Stimulated activated CD4-positive, alpha-beta T cell treated with anti-CD3 and anti-CD28 coated beads, Interleukin-4, amount 100 ng/mL, for 24 hours (primary cell): ENCODE measurements at places on chromosomes 7 and 10.
A peak's percentile ranks its signal among the peaks of the same experiment; 100 is the strongest.

DNA sequence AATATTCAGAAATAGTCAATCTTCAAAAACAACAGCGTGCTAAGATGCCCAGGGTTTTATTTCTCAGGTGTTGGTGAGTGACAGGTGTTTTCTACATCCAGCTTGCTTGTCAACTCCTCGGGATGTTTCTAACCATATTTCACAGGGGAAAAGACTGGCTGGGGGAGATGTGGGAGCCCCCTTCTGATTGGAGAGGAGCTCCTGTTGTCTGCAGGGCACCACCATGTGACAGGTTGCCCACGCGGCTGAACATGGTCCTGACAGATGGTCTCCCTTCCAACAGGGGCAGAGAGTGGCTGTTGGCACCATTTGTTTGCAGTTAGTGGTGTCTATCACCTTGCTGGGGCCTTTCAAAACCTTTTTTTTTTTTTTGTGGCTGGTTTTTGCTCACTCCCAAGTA is 16.5 kb upstream of the GPR26 start:
- no peak for DNase-seq

DNA sequence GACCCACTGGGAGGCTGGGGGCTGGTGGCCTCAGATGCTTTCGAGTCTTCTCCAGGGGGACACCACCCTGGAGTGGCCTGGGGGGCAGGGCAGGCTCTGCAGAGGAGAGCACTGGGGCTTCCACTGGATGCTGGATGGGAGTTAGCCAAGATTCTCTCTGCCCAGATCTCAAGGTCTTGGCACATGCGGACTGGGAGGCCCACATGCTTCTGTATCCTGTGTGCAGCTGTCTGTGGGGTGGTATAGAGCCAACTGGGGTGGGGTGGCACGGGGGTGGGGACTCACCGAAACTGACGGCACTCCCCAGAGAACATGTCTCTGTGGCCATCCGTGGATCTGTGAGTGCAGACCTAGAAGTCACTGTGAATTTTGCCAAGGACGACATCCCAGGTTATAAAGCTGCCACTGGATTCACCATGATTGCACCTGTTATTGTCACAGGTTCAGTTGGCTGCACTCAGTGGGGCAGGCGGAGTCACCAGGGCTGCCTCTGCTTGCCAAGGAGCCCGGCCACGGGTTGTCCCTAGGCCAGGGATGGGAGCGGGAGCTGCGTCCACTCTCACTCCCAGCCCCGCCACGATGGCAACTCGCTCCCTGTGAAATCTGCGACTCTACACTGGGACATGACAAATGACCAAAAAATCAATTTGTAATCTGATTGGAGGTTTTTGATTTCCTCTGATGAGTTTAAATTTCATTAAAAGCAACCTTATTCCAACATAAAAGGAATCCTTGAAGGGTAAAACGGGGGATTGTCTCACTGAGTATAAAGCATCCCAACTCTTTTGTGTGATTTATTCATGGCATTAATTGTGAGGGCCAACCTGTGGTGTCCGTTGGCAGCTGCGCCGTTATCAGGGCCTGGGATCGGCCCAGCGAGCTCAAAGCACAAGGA is 131.3 kb downstream of the EBF3 start:
- DNase-seq, result no peak

- DNase-seq, result no peak
Measured at GRCh38 chr10:97656777-97657176, 16.3 kb downstream of the PI4K2A start.

GRCh38 chr10:91976317-91977051 is 52.9 kb downstream of the BTAF1 start:
- DNase-seq, result no peak

DNA sequence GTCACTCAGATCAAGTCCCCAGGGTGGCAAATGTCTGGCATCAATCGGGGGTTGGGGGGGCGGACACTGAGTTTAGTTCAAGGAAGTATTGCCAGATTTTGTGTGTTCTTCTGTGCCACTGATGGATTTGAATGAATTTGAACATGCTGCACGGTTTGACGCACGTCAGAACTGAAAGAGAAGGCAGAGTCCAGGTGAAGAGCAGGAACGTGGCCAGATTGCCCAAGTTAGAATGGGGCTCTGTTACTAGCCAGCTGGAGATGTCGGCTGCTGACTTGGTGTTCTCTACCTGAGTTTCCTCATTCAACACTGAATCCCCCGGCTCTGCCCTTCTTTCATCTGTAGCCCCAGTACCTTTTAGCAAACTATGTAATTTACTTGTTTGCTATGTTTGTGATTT is 180.2 kb downstream of the PRKCQ start:
- no peak for DNase-seq

DNA sequence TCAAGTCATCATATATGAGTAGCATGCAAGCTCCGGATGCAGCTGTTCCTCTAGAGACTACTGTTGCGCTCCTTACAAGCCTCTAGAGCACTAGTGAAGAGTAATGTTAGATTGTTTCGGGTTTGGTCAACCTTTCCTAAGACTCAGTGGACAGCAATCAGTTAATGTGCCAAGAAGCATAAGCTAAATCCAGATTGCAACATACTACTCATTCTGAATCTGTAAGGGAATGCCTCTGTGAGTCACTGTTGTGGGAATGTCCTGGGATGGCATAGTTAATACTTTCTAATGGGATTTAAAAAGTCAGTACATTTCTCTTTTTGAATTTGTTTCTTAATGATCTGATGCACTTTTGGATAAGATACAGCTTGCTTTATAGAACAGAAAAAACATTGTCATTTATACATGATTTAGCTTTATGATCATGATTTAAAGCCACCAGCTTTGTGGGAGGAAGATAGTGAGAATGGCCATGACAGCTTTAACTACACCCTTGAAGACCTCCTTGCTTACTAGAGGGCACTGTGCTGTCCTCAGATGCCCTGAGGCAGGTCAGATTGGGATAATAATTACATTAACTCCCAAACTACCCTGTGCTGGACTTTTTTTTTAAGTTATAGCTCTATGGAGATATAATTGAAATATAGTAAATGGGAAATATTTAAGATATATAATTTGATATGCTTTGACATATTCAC is 138.4 kb downstream of the SDK1 start:
- DNase-seq, result no peak

DNA sequence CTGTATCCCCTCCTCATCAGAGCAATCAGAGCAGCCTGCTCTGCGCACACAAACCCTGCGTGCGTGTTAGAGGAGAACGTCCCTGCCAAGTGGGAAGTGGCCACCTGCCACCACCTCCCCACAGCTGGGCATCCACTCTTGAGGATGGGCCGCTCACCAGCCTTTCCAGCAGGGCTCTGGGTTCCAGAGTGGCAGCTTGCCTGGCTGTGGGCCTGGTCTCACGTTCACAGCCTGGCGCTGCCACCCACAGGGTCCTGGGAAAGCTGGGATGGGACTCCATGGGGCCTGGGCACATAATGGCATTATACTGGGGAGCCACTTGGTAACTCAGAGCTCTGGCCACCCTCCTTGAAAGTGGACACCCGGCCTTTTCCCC is 151.1 kb upstream of the PPP2R2D start:
- DNase-seq, result no peak

DNA sequence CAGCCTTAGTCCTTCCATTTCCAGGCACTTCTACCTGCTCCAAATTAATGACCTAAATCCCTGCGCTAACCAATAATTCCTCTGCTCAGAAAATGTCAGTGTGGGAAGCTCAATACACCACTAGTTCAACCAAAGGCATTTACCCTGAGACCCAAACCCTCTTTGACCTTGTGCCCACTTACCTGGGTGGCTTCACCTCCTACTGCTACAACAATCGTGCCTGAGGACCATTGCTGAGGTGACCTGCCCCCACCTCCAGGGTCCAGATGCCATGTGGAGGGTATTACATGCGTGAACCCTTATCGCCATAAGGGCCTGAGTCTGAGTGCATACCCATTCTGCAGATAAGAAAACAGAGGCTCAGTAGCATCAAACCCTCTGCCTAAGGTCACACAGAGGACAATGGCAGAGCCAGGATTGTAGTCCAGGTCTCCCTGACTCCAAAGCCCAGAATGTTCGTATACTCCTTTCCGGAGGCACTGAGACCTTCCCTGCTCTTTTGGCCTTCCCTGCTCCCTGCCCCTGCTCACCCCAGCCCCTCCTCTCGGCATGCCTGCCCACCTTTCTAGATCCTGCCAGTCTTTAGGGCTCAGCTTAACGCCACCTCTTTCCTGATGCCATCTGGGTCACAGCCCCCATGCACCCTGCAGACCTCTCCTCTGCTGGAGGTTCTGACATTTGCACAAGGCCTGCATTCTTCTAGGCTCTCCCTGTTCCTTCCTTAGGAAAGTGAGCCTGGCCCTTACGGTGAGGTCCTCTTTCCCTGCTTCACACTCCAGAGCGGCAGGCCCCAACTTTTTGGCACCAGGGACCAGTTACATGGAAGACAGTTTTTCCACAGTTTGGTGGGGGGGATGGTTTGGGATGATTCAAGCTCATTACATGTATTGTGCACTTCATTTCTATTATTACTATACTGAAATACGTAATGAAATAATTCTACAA is 94.9 kb downstream of the CHST15 start:
- no peak for DNase-seq

- no peak for DNase-seq
Measured at GRCh38 chr7:148289630-148290029, 300.9 kb upstream of the C7orf33 start.

DNA sequence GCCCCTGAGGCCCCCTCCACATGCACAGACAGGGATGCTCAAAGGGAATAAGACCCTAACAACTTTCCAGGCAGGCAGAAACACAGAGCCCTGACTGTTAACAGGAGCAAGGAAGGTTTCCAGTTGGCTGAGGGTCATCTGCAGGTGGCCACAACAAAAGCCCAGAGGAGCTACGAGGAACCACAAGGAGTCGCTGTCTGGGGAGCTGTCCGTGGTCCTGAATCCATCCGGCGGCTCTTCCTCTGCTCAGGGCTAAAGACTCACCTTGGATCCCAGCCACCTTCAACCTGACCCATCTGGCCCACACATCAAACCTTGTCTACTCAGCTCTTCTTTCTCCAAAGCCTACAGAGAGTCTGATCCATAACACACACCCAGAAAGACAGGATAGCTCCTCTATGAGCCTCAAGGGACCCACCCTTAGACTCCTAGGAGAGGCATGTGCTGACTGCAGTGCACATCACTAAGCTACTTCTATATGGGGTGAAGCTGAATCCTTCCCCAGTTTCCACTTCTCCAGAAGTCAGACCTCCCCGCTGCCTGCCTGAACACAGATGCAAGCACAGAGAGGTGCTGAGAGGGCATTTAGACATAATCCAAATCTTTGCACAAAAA is 104.0 kb downstream of the SLIT1 start:
- DNase-seq, result peak; percentile 54

- no peak for DNase-seq
Measured at GRCh38 chr10:69803809-69804208, 2.1 kb downstream of the COL13A1 start.

- no peak for DNase-seq
Measured at GRCh38 chr10:126083009-126083408, 186.6 kb downstream of the FANK1 start.

DNA sequence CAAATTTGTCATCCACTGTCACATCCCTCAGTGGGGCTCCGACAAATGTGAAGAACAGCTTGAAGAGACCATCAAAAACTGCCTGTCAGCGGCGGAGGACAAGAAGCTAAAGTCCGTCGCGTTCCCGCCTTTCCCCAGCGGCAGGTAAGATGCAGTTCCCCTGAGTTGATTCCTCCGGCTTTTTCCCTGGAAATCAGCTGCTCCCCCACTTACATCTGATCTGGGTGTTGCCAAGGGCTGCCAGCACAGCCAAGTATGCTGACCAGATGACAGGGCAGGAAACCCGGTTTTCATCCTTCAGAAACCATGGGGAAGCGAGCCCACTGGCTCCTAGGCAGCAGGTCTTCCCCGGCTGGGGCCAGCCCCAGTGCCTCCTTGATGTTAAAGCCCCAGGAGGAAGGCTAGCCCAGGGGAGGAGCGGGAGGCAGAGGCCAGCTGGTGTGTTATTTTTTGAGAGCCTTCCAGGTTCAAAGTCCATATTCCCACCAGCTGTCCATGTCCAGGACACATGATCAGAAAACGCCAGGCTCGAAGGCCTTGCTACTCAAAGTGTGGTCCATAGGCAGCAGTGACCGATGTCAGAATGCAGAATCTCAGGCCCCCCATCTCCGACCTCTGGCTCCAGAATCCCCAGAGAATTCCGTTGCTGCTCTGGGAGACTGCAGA is 23.4 kb downstream of the AIFM2 start:
- no peak for DNase-seq

DNA sequence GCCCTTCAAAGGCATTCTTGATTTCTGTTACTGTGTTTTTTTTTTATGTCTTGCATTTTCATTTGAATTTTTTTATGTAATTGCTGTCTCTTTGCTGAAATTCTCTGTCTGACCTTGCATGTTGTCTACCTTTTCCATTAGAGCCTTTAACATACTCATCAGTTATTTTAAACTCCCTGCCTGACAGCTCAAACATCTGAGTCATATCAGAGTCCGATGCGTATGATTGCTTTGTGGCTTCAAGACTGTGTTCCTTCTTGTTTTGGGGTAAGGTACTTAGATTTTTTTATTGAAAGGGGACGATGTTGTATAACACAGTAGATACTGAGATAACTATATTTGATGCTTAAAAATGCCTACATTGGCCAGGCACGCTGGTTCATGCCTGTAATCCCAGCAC is 9.7 kb upstream of the TARP start:
- no peak for DNase-seq

DNA sequence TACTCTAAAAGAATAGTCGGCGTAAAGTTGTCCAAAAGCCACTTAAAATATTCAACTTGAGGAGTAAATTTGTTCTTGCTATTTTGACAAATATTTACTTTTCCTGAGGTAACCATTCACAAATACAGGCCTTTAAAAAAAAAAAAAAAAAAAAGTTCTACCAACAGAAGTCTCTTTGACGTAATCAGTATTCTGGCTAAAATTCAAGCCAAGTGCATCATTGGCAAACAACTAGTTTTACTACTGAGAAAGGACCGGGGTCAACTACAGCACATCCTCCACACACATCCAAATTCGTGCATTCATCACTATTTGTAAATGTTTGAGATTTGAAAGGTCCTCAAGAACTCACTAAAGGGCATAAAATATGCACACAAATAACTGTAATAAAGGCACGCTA is 2.0 kb downstream of the OAT start:
- DNase-seq, result no peak

DNA sequence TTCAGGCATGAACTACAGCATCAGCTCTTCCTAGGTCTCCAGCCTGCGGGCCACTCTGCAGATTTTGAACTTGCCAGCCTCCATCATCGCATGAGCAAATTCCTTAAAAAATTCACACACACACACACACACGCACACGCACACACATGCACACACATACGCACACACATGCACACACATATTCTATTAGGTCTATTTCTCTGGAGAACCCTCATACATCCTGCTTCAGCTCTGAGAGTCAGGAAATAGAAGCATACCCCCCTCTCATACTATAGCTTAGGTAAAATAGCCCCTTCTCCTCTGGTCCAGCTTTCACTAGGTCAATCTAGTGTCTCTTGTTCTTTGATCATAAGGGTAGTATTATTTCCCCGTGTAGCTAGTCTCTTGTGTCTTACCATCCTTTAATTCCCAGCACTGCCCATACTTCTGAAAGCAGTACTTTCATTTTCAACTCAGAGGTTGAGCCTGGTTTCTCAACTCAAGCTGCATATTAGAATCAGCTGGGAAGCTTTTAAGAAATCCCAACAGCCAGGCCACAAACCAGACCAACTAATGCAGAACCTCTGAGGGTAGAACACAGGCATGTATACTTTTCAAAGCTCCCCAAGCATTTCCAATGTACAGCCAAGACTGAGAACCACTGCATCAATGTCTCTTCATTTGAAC is 30.9 kb upstream of the ITGB8 start:
- no peak for DNase-seq

GRCh38 chr7:75072981-75073283 is 670 bp downstream of the RCC1L start:
- no peak for DNase-seq

GRCh38 chr7:22429386-22429785 is 70.6 kb downstream of the STEAP1B start:
- no peak for DNase-seq

GRCh38 chr7:151869455-151869854 is 7.5 kb downstream of the PRKAG2 start:
- no peak for DNase-seq
